ACHN (cell line): ENCODE measurements at places on chromosomes 16 and 17.

DNA sequence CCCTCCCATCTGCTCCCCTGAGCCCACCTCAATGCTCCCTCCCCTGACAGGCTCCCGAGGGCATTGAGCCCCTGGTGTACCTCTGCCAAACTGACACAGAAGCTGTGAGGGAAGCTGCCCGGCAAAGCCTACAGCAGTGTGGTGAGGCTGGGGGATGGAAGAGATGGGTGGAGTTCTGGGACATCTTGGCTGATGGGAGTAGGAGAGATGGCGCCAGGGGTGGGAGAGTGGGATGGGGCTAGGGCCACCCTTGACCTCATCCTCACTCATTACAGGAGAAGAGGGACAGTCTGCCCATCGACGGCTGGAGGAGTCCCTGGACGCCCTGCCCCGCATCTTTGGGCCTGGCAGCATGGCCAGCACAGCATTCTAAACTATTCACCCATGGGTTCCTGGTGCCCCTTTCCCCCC is 16.2 kb upstream of the CTCF start:
- no peak for DNase-seq

- peak; percentile 73 for DNase-seq
Measured at GRCh38 chr17:32483451-32484019, 3.3 kb upstream of the CDK5R1 start.

DNA sequence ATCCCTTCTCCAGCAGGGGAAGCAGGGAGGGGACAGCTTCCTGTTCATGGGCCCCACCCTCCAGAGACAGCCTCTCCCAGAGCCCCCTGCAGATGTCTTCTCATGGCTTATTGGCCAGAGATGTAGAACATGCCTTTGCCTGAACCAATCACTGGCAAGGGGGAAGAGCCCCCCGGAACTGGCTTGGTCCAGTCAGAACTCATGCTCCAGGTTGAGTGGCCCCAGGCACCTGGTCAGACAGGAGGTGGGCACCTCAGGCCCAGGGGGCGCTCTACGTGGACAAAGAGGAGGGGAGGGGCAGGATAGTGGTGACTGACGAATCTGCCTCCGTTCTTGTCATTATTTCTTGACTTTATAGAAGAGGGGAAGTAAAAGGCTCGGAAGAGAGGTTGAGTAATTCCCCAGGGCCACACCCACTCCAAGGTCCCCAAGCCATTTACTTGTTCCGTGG is 23.6 kb downstream of the RAB11FIP4 start:
- DNase-seq: no peak

DNA sequence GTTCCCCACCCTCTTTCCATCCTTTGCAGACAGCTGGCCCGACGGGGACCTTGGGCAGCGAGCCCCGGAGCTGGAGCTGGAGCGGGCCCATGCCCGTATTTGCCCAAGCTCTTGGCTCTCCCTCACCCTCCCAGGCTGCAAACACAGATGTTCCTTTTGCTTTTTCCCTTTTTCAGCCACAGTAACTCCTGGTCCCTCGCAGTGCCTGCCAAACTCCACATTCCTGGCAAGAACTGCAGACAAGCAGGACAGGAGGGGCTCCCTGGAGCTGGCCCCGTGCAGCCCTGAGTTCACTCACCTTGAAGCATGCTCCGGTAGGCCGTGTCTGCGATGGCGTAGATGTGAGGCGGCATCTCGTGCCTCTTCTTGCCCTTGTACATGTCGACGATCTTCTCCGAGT is 33.9 kb downstream of the MYH11 start:
- DNase-seq: no peak

- DNase-seq: no peak
Measured at GRCh38 chr17:44967026-44967906, 837 bp downstream of the C1QL1 start.

GRCh38 chr17:17770632-17771044 is 66.1 kb downstream of the SREBF1 start:
- DNase-seq: no peak

DNA sequence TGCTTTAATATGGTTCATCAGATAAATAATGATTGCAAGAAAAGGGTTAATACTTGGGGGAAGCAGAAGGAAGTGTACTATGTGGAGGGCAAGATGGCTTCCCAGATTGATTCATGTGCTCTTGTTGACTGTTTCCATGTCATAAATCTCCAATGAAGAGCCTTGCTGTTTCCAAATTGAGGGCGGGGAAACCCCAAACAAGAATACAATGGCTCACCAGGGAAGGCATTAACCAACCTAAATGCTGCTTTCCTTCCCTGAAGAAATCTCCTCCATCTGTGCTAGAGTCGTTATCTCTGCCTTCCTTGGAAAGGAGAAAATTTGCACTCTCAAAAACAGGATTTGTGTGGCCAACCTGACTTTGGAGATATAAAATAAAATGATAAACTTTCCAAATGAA is 28.0 kb upstream of the CDH13 start:
- DNase-seq: no peak

DNA sequence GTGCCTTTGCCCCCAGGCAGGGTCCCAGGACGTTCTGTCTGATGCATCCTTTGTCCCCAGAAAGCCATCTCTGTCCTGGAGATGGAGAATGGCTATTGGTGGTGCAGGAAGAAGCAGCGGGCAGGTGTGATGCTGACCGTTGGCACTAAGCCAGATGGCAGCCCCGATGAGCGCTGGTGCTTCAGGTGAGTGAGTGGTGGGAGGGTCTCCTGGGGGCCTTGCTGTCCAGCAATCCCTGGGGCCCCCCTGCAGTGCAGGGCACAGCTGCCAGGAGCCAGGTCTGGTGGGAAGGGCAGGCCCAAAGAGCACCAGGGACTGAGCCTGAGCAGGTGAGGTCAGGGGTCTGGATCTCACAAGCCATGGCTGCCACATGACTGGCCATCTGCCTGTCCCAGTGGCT is 18.1 kb downstream of the TRPV2 start:
- DNase-seq: no peak

- DNase-seq: no peak
Measured at GRCh38 chr17:77637818-77638575, 320.5 kb upstream of the TNRC6C start.

DNA sequence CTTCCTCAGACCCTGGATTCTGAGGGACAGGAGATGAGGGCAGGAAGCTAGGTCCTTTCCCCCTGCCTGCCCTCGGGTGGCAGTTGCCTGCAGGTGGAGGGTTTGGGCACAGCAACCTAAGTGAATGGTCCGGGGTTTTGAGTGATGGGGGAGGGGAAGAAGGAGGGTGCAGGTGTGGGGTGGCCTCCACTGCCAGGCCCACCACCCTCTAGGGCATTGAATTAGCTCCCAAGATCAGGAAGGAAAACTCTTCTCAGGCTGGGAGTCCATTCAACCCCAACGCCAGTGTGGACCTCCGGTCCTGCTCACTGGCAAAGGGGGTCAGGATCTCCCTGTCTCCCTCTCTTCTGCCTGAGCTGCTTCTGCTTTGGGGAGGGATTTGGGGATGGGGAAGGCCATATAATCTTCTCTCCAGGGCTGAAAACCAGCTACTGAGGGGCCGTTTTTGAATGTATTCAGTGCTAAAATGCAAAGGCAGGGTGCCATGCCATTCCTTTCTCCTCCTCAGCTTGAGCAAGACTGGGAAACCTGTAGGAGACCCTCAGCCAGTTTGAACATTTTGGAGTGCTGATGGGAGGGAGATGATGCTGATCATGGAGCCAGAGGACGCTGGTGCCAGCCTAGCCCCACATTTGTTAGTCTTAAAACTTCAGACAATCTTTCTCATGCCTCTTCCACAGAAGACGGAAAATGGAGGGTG is 18.8 kb downstream of the GRB7 start:
- DNase-seq: no peak

DNA sequence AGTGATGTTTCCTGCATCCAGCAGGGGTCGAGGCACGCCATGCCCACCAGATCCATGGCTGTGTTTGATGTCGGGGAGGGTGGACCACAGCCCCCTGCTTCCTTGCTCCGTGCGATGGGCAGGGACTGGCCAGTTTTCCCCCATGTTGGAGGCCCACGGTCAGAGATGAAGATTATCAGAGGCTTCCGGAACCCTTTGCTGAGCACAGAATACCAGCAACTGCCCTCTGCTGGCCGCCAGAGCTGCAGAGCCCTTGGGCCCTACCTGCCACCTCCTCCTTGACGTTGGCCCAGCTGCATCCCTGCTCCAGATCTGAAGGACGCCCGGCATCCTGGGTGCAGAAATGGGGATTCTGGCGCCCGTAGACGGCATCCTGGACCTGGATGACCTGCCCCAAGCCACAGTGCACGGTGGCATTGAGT is 23.7 kb upstream of the BCO1 start:
- peak; percentile 34 for DNase-seq

DNA sequence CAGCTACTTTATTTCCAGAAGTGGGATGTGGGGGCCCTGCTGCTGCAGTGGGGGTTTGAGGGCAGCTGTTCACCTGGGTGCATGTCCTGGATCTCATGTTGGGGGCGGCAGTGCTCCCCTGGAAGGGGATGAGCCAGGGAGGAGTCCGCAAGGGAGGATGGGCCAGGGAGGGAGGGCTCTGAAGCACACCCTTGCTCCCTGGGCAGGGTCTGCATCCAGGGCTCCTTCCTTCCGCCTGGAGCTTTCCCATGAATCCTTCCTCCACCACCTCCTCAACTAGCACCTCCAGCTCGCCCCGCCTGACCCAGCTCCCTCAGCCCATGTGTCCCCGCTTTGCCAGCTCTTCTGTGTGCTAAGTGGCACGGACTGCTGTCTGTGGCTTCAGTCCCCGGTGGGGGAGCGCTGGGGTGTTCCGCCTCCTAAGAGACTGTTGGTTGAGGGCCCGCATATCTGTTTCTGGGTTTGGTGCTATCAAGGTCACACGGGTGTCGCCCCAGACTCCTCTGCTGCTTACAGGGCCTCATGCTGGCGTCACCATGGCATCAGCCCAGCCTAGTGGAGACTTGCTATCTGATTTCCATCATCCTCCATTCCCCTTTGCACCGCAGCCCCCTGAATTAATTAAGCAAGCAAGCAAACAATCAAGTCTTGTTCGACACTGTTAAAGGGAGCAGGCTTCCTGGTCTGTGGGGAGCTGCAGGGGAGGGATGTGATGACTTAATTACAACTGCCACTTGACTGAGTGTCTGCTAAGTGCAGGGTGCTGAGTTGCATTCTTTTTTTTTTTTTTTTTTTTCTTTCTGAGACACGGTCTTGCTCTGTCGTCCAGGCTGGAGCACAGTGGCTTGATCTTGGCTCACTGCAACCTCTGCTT is 71.8 kb downstream of the PRKCA start:
- DNase-seq: no peak

DNA sequence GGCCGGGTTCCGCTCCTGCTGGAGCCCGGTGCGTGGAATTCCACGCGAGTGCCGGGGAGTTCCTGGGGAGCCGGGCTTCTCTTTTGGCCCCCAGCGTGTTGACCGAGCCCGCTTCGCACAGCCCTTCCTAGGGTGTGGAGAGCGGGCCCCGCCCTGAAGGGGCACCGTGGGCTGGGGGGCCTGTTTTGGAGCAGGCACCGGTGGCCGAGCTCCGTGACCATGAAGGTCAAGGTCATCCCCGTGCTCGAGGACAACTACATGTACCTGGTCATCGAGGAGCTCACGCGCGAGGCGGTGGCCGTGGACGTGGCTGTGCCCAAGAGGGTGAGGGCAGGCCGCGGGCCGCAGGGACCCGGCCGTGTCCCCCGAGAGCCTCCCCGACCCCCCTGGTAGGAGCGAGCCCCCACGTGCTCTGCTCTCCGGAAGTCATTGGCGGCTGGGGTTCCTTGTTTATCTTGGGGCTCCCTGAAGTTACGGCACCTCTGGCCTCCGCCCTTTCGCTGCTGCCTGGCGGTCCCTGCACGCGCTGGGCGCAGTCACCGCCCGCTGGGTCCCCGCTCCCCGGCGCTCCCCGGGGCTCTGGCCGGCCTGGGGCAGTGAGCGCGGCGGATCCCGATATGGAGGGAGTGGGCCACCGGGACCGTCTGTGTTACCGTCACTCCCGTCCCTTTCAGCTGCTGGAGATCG is 528 bp downstream of the HAGHL start:
- DNase-seq: no peak

DNA sequence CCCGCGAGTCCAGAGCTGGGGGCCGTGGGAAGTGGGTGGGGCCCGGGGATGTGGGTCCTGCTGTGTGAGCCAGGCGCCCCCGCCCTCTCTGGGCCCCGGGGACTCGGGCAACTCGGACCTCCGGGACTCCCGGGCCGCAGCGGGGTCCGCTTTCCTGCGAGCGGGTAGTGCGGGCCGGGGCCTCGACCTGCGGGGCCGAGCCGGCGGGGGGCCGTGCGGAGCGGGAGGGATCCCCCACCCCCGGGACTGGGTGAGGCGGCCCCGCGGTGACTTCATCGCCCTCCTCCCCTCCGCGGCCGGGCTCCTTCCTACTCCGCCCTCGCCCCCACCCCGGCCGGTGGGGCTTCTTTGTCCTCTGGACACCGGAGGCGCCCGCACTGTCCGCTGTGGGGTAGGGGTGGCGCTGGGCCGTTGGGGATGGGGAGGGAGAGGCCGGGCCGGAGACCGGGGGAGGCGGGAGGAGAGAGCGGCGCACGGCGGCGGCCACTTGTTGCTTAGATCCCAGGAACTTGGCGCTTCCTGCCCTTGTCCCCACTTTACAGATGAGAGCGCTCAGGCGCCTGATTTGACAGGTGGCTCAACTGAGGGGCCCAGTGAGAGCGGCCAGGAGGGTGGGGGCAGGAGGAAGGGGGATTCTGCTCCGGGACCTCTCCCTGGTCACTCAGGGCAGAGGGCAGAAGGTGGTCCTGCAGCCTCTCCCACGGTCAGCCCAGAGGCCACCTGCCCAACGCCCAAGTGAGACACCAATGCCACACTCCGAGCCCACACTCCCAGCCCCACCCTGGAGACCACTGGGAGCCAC is 874 bp downstream of the CMTM3 start:
- peak; percentile 63 for DNase-seq

DNA sequence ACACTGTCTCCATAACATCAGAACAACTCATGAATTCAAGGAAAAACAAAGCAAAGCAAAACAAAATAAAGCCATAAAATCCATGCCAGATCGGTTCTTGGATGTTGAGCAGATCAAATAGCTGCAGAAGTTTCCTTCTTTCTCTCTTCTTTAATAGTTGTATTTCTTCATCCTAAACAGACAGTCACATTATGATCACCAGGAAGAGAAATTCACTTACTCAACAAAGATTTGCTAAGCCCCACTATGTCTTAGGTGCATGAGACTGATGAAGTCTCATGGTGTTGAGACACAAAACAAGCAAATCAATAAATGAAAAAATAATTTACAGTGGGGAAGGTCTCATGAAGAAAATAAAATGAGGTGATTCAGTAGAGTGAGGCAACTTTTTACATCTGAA is 72.8 kb downstream of the WIPI1 start:
- no peak for DNase-seq

- DNase-seq: no peak
Measured at GRCh38 chr17:20797292-20797691, 217.8 kb downstream of the CDRT15L2 start.

- DNase-seq: no peak
Measured at GRCh38 chr17:75301502-75302206, 12.4 kb upstream of the SLC25A19 start.

DNA sequence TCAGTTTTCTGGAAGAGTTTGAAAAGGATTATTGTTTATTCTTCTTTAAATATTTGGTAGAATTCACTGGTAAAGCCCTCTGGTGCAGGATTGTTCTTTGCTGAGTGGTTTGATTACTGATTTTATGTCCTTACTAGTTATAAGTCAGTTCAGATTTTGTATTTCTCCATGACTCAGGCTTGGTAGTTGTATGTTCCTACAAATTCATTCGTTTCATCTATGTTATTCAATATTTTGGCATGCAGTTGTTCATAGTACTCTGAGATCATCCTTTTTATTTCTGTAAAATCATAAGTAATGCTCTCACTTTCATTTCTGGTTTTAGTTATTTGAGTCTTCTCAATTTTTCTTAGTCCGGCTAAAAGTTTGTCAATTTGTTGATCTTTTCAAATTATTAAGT is 58.1 kb upstream of the CRYM start:
- DNase-seq: no peak
